Epithelial cell of proximal tubule (primary cell): ENCODE measurements at places on chromosomes 2 and 18. TPM values are rescaled to one million over a fixed set of nuclear protein-coding genes. Genes with fewer than 3 reads are reported as not detected.

DNA sequence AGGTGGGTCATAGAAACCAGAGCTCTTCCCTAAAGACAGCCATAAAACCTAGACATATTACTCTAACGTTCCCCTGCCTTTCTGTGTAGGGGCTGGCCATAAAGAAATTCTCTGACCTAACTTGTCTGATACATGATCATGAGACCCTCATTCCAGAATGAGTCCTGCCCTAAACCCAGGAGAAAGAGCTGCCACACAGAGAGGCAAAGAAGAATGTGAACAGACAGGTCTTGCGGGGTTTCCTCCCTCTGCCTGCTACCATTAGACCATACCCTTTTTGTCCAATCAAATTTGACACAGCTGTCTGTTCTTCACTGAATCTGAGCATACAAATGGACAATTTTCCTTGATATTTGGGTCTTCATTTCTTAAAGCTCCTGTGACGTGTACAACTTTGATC lies 198.8 kb upstream of the LHCGR start:
- no peak for DNase-seq

DNA sequence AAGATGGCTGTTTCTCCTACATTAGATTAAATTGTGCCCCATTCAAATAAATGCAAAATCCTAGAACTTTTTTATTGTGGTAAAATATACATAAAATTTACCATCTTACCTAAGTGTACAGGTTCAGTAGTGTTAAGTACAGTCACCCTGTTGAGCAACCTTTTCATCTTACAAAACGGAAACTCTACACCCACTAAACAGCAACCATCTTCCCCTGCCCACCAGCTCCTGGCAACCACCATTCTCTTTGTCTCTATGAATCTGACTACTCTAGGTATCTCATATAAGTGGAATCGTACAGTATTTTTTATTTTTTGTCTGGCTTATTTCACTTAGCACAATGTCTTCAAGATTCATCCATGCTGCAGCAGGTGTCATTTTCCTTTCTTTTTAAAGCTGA lies 53.0 kb downstream of the ASXL2 start:
- DNase-seq = no peak

DNA sequence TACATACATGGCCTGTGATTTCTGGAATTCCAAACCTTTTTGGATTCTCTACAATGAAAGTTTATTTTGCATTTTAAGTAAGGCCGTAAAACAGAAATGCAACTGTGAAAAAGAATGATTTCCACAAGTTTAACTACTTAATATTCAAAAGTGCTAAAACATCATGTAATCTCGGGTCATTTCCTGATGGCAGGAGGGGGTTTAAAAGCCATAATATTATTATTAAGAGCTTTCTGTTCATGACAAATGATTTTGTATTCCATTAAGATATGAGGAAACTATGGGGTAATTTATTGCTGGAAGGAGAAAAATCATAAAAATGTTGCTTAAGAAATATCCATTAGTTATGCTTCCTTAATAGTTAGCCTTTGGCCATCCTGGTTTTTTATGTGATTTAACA lies 65.7 kb downstream of the COL4A3 start:
- no peak for DNase-seq

DNA sequence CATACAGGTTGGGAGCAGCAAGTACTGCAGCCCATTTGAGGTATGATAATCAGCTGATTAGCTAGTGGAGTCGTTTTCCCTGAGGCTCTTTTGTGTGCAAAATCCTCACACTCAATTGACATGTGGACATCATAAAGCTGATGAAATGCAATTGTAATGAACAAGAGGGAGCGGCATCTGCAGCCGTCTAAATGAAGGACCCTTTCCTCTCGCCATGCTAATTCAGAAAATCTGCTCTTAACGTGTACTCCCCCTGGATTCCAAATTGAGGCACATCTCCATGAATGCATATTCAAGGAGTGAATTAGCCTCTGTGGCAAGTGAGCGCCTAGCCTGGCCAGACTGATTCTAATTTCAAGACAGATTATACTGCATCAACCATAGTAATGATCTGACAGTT lies 260.9 kb upstream of the ATP5MC3 start:
- DNase-seq = no peak

DNA sequence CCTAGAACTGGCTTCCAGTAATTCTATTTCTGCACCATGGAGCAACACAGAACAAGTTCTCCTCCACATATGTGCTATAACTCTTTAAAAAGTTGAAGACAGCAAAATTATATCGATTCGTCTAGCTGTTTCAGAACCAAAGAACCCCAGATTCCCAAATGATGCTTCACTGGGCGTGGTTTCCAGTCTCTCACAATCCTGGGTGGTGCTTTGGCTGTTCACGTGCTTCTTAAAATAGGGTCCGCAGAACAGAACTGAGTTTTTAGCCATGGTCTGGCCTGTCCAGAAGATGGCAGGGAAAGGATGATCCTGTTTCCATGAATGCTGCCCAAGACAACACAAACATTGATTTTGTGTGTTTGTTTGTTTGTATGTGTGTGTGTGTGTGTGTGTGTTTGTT lies 37.6 kb upstream of the PARD3B start:
- no peak for DNase-seq

DNA sequence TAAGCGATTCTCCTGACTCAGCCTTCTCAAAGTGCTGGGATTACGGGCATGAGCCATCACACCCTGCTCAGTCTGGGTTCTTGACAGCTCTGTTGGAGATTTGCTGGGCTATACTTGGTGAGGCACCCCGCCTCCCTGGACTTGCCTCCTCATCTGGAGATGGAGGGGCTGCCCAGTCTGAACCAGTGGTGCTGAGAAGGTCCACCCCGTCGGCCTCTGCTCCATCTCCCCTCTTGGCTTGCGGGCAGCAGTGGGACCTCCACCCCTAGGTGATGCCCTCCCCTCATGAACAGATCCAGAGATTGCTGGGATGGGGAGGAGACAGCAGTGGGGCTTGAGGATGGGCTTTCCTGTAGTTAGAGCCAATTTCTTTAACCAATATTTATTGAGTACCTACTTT lies 120.9 kb downstream of the CLIP4 start:
- no peak for DNase-seq

DNA sequence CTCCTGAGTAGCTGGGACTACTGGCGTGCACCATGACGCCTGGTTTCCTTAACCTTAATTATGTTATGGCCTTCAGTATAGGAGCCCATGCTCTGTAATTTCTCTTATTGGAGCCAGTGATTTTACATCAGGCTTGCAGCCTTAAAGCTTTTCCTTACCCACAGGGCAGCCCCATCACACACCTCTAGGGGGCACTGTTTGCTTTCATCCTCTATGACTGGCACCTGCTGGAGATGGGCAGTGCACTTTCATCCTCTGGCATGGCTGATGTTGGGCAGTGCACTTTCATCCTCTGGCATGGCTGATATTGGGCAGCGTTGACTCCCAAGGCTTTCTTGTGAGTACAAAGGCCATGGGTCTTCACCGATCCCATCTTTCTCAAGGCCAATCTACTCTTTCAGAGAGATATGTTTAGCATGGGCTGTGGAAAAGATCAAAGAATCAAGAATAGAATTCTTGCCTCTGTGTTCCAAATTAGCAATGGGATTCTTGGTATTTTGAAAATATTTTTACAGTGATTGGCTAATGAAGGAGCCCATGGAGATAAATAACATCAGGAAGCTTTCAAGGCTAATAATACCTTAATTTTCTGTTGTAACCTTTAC lies 80.7 kb upstream of the MEX3C start:
- no peak for DNase-seq

GRCh38 chr2:99524056-99524455 lies 34.2 kb upstream of the REV1 start:
- no peak for DNase-seq

- peak; percentile 36 for DNase-seq
These were observed 62.8 kb upstream of the CYP26B1 start for GRCh38 chr2:72210470-72210869.

GRCh38 chr18:65620076-65620696 lies 130.6 kb upstream of the CDH7 start:
- no peak for DNase-seq

- DNase-seq = no peak
These were observed 298.7 kb upstream of the ACVR2A start for GRCh38 chr2:147546109-147546508.

DNA sequence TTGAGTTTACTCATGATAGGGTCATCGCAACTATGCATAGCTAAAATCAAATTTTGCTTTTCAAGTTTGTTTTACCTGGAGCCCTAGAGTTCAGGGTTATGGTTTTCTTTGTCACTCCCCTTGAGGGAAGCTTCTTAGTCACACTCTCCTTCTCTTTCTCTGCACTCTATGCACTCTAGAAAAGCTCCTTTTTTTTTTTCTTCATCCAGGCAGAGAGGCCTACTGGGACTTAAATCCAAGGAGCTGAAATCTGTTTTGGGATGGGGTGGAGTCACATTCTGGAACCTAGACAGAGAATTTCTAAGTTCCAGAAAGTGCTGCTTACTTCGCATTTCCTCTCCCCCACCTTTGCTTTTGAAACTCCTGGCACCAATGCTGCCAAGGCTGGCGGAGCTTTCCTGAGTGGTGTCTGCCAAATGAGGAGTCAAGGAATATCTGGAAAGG lies 19.1 kb upstream of the IL18R1 start:
- DNase-seq = peak; percentile 18

DNA sequence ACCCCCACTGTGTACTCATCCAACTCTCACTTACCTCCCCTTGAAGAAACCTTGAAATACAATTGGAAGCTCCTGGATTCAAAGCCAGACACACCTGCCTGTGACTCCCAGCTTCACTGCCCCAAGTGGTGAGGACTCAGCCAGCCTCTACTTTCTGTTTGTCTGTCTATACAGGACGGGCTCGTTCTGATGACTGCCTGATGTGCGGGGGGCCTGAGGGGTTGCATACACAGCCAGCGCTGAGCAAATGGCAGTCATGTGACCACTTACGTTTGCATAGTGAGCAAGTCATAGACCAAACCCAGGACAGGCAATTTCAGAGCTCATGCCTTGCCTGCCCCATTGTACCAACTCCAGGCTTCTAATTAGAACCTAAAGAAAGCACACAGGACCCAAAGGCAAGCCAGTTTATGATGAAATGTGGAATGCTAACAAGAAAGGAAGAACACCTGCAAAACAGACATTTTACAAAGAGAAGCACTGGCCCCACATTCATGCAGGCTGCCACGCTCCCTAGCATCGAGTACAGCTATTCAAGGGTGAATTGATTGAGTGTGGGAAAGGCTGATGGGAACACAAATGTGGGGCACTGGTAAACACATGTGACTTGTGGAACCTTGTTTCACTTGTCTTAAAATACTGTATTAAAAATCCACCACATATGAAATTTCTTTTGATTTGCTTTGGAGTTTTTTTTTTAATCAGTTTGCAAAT lies 137.8 kb downstream of the LNPK start:
- no peak for DNase-seq

- DNase-seq = no peak
These were observed 348.3 kb downstream of the ADCYAP1 start for GRCh38 chr18:1252936-1253335.

Gene CCL20
- 1.0 and 1.2 TPM in 2 replicates for total RNA-seq

Gene HOXD12
- not detected in 2 replicates for total RNA-seq

DNA sequence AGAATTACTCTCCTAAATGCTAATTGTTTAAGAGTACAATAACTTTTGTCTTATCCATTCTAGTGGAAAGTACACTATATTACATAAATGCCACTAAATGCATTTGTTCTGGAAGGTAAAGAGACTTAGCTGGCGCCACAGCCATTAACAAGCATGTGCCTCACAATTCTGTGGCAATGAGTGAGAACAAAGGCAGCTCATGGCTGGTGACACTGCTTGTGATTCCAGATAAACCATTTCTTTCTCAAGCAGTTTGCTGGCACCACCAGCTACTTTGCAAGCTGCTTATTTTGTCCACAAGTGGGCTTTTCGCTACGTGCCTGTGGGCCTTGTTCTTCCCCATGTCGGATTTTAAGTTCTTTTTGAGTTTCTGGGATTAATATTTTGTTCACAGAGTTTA lies 147.6 kb upstream of the SMAD7 start:
- DNase-seq = no peak
